ENCODE measurements at places on chromosomes 4 and X.

GRCh38 chr4:18917689-18918088, 896.1 kb upstream of the LCORL start:
- no peak for DNase-seq

DNA sequence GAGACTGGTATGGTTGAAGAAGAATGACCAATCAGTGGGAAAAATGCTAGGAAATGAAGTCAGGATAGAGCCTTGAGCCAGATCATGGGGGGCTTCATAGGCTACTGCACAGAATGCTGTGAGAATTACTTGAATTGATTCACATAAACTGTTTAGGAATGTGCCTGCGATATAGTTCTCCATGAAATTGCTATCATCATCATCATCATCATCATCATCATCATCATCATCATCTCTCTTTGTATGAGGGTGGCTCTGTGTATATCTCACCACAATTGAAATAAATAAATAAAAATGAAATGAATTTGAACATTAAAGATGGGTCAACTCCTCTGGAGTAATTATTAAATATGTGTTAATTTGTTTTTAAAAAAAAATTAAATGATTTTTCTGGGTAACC, 148.6 kb upstream of the LEF1 start:
- no peak for DNase-seq

GRCh38 chrX:115047715-115048114, 30.3 kb upstream of the IL13RA2 start:
- DNase-seq, result no peak

GRCh38 chr4:181046809-181047208, 1196.4 kb upstream of the TENM3 start:
- no peak for DNase-seq

GRCh38 chrX:21735768-21736127, 22.2 kb downstream of the SMPX start:
- no peak for DNase-seq

DNA sequence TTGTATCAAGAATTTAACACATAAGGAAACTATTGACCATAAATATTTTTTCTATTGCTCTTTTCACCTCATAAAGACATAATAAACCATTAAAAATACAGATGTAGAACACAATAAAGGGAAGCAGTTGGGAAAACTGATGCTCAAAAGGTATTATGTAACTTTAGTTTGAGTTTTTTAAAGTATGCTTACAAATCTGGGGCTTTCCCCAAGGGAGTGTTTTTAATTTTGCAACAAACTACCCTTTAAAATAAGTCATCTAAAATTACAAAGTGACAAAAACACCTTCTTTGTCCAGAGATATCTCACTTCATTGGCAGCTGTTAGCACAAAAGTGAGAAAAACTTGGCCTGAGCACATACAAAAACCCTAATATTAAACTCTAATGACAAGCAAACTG, 55.0 kb downstream of the PRDM5 start:
- no peak for DNase-seq

DNA sequence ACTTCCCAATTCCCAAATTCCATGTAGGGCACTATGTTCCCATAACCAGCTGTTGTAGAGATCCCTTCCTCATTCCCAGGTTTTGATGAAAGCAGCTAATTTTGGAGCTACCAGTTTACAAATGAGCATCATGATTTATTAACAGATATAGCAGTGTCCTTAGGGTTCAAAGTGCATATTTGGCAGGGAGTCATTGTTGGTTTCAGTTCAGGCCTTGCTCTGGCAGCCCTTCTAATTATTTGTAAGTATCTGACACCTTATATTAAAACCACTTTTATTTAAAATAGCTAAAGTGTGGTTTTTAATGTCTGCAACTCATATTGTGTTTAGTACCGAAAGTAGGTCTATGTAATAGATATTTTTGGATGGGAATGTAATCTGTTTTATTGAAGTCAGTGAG, 518.5 kb downstream of the TLL1 start:
- DNase-seq, result no peak

- DNase-seq, result no peak
Observed at GRCh38 chr4:126004941-126005340, 690.2 kb downstream of the FAT4 start.

DNA sequence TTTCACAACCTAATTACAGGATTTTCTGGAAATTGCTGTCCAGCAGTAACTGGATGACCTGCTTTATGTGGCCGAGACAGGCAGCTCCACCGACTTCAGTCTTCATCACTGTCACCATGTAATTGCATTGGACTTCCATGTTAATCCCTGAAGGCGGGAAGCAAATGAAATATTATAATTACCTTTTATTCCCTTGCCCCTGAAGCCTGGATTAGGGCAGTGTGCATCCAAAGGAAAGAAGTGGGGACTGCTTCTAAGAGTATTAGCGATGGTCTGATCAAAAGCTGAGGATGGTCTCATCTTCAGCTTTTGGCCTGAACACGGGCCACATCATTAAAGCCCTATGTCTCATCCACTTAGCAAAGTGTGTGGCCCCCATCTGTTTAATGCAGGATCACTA, 311.6 kb upstream of the GALNT7 start:
- no peak for DNase-seq

GRCh38 chr4:100797791-100798190, 280.0 kb upstream of the EMCN start:
- DNase-seq, result no peak

- no peak for DNase-seq
Observed at GRCh38 chr4:8331575-8331955, 62.0 kb downstream of the HTRA3 start.

- no peak for DNase-seq
Observed at GRCh38 chr4:161197912-161198311, 965.9 kb downstream of the FSTL5 start.

DNA sequence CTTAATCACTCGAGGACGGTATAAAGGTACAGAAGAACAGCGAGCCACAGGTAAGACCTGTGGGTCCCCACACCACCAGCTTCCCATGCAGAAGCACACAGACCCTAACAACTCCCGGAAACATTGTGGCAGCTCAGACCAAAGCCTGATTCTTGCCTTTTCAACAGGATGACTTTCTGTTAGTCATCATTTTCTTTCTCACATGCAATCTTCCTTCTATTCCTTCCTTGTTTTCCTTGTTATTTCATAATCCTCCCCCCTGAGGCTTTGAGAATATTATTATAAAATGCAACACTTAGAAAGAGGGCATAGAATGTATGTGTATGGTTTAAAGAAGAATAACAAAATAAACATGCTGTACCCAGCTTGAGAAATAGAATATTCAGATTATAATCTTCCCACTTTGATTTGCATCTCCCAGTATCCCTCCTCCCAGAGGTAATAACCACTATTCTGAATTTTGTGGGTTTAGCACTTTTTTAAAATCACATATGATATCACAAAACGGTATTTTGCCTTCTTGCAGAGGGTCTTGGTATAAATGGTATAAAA, 100.9 kb downstream of the FHDC1 start:
- DNase-seq, result no peak

DNA sequence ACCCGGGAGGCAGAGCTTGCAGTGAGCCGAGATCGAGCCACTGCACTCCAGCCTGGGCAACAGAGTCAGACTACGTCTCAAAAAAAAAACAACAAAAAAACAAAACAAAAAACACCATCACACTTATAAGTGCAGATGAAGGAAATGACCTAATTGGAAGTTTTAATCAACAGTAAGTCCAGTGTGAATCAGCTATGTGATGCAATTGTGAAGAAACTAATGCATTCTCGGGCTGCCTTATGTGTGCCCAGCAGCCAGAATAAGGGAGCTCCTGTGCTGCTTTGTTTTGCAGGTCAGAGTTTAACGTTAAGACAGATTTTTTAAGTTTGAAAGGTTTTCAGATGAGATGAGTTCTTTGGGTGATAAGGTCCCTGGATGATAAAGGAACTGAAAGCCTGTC, 10.8 kb downstream of the DAPP1 start:
- no peak for DNase-seq

- DNase-seq, result no peak
Observed at GRCh38 chrX:46754586-46755061, 4.3 kb downstream of the SLC9A7 start.

GRCh38 chr4:183907871-183908683, 3.0 kb downstream of the STOX2 start:
- no peak for DNase-seq

- no peak for DNase-seq
Observed at GRCh38 chrX:10939424-10939823, 171.7 kb upstream of the HCCS start.

DNA sequence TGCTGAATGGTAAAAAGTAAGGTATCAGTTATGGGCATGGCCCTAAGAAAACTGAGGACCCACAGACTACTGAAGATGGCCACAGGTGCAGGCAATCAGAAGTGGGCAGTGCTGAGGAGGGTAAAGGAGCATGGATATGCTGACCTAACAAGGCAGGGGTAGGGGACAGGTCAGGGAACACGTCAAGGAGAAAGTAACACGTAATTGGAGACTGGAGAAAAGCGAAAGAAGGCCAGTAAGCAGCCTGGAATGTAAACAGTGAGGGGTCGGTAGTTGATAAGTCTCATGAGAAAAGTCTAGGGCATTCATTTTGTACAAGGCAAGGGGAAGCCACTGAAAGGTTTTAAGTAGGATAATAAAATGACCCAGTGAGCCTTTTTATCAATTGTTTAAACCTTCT, 153.3 kb downstream of the PRDM5 start:
- no peak for DNase-seq

DNA sequence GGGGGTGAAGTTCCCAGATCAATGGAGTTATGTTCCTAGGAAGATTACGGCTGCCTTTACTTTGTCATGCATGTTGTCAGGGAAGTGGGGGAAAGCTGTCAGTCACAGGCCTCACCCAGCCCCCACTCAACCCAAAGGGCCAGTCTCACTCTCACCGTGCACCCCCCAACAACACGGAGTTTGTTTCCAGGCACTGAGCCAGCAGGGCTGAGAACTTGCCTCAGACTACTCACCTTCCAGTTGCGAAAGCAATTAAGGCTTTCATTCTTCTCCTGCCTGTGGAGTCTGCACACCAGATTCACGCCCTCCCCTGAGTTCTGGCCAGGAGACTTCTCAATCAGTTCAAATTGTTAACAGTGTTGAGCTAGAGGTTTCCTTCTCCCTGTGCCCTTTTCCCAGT, 114.3 kb downstream of the SH3BGRL start:
- no peak for DNase-seq

- peak; percentile 6 for DNase-seq
Observed at GRCh38 chrX:150200820-150201287, 162.3 kb upstream of the MAMLD1 start.

DNA sequence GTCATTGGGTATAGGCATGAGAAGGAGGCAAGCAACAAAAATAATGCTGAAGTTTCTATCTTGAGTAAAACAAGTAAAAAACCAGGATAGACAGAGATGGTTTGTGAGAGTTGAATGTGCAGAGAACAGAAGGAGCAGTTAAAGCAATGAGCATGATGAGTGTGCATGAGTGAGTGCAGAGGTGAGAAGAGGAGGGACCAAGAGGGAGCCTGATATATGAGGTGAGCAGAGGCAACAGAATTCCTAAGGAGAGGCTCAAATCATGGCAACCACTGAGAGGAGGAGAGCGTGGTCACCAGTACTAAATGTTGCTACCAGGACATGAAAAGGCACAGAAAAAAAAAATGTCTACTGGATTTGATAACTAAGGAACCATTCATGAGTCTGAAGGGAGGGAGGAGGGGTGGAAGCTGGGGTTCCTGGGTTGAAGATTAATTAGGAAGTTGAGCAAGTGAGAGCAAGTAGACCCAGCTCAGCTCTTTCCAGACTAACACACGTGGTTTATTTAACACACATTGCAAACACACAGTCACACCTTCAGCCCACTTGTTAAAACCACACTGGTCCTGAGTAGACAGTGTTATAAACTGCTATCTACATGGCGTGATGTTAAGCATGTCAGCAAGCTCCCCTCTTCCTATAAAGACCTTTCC, 69.0 kb upstream of the IQCM start:
- DNase-seq, result no peak

- no peak for DNase-seq
Observed at GRCh38 chrX:3119376-3119775, 78.1 kb downstream of the ARSF start.

- DNase-seq, result no peak
Observed at GRCh38 chr4:138291431-138291830, 49.3 kb upstream of the SLC7A11 start.
